Activated CD4-positive, alpha-beta T cell treated with anti-CD3 and anti-CD28 coated beads, Interleukin-2, amount 10 ng/mL, durations not matched to agents 7 days and 5 days (primary cell): ENCODE measurements at places on chromosomes 5 and 9.

DNA sequence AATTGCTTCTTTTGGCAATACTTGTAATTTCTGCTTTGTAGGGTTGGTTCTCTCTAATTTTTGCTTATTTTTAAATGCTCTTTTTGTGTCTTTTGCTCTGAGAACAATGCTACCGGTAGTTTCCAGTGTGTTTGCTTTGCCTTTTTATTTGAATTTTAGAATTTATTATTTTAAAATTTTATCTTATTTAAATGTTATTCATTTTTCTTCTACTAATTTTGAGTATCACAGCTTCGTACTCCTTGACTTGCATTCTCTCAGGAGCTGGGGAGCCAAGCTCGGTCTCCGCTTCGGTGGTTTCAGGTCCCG lies 45.9 kb downstream of the ANXA2R start:
- no peak for DNase-seq

- DNase-seq: no peak
Measured at GRCh38 chr5:83568186-83568585, 96.6 kb downstream of the VCAN start.

DNA sequence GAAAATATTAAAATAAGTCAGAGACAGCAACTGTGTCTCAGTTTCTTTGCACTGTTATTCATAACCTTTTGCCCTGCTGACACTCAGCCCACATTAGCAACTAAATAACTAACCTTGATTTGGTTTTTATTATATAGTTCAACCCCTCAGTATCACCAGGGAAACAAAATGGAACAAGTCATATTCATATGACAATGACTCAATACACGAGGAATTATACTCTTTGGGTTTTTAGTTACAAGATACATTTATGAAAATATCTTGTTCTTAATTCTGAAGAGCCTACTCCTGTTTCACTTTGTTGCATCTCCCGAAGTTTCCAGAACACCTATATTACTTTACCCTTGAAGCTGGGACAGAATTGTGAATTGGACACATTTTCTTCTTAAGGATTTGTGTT lies 845.4 kb downstream of the EFNA5 start:
- DNase-seq: no peak

- DNase-seq: no peak
Measured at GRCh38 chr9:112810696-112811490, 60.3 kb downstream of the SNX30 start.

DNA sequence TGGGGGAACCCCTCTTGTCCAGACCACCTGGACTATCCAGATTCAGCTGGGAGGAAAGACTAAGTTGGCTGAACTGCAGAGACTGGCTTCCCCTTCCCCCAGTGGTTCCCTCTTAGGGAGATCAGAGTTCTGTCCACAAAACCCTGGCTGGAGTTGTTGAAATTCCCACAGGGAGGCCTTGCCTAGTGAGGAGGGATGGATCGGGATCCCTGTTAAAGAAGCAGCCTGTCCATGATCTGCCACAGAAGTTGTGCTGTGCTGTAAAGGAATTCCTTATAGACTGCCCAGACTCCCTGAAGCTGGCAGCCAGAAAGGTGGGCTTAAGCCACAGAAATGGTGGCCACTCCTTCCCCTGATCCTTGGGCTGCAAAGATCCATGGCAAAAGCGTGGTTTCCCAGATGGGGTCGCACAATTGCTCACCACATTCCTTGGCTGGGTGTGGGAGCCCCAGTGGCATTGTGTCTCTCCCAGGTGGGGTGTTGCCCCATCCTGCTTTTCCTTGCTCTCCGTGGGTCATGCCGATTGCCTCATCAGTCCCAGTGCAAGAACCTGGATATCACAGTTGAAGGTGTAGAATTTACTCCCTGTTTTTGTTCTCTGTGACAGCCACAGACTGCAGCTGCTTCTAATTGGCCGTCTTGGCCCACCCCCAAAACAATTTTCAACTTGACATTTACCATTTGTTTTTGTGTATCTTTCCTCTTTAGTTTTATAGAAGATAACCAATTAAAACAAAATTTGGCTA lies 342.4 kb downstream of the FGF10 start:
- DNase-seq: no peak

DNA sequence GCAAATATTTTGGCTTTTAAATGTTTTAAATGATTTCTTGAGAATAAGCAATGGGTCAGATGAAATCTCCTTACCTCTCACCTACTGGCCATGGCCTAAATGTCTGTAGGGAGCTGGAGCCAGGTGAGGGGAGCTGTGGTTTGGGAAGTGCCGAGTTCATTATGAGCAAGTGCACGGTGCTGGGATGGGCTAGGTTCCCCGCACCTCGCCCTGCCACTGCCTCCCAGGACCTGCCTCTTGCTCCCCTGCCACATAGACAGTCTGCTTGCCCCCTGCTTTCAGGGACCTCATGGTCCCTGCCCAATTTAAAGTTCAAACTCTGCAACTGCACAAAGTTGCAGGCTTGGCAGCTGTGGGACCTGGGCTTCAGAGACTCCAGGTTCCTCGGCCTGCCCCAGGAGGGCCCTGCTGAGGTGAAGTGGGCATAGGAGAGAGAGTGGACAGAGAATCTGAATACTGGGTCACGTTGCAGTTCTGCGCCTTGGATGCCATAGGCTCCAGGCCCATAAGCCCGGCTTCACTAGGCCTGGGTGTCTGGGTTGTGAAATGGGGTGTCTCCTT lies 5.4 kb downstream of the OR13J1 start:
- no peak for DNase-seq

- DNase-seq: no peak
Measured at GRCh38 chr9:32811246-32811645, 27.9 kb downstream of the TMEM215 start.

- peak; percentile 59 for DNase-seq
Measured at GRCh38 chr9:120876842-120877240, at the start of gene PHF19. TSS of gene PHF19 (minus strand) at chr9:120877188. CDS start at chr9:120874741, 2,447 bp downstream.

GRCh38 chr9:89662718-89663613 lies 58.2 kb downstream of the GADD45G start:
- no peak for DNase-seq

DNA sequence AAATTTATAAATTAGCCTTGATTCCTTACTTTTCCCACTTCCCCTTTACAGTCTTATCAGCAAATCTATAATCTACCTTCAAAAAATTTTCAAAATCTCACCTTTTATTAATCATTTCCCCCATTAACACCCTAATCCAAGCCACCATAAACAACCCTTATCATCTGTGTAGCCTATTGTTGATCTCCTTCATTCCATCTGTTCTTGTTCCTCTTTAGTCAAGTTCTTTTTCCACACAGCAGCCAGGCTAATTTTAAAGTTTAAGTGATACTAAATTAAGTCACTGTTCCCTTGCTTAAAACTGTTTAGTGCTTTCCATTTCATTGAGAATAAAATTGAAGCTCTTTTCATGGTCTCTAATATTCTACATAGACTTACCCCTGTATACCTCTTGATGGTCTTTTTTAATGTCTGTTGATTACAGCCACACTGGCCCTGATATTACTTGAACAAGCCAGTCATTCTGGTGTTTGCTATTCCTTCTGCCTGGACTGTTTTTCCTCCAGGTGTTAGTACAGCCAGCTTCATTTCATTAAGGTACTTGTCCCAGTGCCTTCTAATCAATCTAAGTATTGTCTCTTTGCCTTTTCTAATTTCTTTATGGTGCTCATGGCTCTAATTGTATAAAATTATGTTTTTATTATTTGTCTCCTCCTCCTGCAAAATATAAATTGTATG lies 31.1 kb downstream of the GPR151 start:
- no peak for DNase-seq

- no peak for DNase-seq
Measured at GRCh38 chr9:134236935-134237629, 72.7 kb upstream of the RNU6ATAC start.

DNA sequence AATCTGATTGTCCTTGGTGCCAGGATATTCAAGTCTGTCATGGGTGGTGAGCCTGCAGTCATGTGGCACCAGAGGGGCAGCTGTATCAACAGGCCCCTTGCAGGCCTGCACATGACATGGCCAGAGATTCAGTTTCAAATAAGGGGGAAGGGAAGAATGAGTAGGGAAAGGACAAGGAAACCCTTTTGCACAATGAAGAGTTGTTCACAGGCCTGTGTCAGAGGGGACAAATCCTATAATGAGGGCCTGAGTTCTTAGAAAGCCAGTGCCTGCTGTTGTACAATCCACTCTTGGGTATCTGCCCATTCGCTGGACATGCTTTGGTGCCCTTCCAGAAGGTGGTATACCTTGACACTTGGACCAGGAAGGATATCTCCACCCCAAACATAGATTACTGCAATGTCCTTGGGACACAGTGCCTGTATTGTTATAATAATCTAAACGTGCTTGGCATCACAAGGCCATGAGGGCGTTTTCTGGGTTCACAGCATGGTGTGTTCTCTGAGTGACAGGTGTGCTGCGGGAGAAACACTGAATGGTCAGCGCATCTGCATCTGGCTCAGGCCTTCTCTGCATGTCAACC lies 1.9 kb upstream of the TMEM171 start:
- DNase-seq: no peak

DNA sequence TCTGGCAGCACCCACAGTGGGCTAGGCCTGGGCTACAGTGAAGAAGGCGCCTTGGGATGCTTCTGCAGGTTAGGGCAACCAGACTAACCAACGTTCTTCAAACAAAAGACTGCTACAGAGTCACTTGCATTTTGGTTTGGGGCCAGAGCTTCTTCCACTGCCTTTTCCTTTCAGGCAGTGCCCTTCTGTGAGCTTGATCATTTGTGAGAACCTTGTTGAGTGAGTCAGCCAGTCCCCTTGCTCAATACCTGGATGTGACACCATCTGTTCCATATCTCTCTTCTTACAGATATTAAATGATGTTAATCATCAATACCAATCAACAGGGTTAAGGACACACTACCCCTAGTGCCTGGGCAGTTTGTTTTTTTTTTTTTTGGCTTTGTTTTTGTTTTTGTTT lies 46.5 kb upstream of the VDAC1 start:
- no peak for DNase-seq

GRCh38 chr5:11126844-11127243 lies 365.8 kb upstream of the DAP start:
- no peak for DNase-seq

- peak; percentile 82 for DNase-seq
Measured at GRCh38 chr5:56951946-56952691, at the start of gene MIER3. TSS of gene MIER3 (minus strand) at chr5:56952123. CDS start at chr5:56952102, 21 bp downstream.

GRCh38 chr5:61768692-61769281 lies 436.7 kb downstream of the ZSWIM6 start:
- DNase-seq: no peak

GRCh38 chr5:55691265-55692105 lies 20.6 kb downstream of the SLC38A9 start:
- DNase-seq: no peak

GRCh38 chr5:104353371-104353770 lies 790.8 kb upstream of the NUDT12 start:
- no peak for DNase-seq

GRCh38 chr5:139960723-139961383 lies 82.2 kb downstream of the NRG2 start:
- no peak for DNase-seq

DNA sequence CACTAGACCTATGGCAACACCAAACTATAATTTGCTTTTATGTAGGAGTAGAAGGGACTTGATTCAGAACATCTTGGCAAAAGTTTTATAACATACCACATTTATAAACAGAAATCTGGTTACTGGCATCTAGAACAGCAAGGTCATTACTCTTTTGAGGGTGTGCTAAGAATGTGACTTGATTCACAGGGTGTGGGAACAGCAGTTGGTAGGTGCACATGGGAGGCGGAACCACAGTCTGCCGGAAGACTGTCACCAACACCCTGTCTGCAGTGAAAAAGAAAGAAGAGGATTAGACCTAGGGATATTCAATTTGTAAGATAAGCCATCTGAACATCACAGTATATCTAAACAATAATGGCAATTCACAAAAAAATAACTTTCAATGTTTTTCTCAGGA lies 23.0 kb downstream of the ELP1 start:
- DNase-seq: no peak

DNA sequence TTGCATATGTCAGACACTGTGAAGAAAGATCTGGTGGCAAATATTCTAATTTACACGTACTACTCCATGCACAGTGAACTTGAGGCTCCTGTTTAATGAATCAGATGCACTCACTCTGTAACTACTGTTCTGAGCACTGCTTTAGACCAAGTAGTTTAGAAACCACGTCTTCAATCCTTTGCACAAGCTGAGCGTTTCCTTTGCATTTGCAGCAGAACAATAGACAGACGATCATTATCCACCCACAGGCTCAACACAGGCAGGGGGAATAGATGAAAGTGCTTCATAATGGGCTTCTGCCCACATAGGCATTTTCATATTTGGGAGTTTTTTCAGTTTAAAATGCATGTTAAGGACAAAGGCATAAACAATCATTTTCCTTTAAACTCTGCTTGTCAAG lies 423.3 kb upstream of the ADAMTS16 start:
- DNase-seq: no peak

DNA sequence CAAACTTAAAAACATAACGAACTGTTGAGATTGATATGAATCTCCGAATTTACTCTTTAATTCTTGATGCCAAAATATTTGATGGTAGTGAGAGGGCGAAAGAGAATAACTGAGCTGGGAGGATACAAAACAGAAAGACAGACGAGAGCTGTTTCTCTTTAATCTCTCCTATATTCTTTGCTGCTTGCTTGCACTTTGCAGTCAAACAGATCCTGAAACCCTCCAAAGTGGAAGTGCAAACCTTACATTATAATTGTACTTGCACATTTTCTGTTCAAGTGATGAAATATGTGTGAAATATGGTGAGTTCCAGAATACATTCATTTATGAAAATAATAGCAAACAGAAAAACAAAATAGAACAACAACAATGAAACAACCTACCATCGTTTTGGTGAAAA lies 63.8 kb downstream of the PAM start:
- no peak for DNase-seq

- no peak for DNase-seq
Measured at GRCh38 chr5:100590867-100591266, 55.7 kb downstream of the FAM174A start.

GRCh38 chr9:72292256-72292682 lies 72.7 kb downstream of the ZFAND5 start:
- DNase-seq: no peak

- DNase-seq: no peak
Measured at GRCh38 chr5:97449172-97449571, 266.1 kb upstream of the RIOK2 start.

DNA sequence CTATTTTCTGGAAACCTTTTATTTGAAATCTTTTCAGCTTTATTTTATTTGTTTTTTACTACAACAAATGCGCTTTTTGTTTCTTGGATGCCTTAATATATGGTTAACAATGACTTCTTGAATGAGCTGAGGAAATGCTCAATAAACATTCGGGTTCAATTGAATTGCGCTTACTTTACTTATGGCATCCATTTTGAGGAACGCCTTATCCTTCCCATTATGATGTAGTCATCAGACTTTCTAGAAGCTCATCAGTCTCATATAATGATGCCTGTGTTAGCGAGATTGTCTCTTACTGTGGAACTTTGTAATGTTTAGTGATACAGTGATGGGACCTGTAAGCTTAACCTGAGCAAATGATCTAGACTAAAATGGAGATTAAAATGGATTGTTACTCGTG lies 916 bp downstream of the SHLD3 start:
- no peak for DNase-seq
